Bronchial epithelial cell (primary cell): ENCODE measurements at places on chromosomes 3 and 15. TPM values are rescaled to one million over a fixed set of nuclear protein-coding genes. Genes with fewer than 3 reads are reported as not detected.

MYL3 gene
- total RNA-seq: not detected in 2 replicates

LRTM1 gene
- total RNA-seq: not detected in 2 replicates

LRRC15 gene
- total RNA-seq: not detected in 2 replicates

DNA sequence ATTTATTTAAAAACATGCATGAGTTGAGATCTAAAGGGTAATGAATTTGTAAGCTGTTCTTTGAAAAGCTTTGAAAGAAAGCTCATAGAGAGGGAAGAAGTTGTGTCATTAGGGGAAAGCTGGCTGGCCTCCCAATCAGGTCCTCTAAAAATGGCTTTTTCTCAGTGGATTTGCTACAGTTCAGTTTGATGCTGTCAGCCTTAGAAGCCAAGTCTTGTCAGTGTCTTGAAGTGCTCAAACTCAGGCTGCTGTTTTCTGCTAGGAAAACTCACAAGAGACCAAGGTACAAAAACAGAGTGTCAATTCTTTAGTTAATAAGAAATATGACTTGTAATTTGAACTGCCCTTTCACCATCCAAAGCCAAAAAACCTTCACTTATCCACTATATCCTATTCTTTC, 243.8 kb downstream of the OTOL1 start:
- no peak for DNase-seq
